NT2/D1 (cell line): ENCODE measurements at places on chromosomes 16 and 17.

DNA sequence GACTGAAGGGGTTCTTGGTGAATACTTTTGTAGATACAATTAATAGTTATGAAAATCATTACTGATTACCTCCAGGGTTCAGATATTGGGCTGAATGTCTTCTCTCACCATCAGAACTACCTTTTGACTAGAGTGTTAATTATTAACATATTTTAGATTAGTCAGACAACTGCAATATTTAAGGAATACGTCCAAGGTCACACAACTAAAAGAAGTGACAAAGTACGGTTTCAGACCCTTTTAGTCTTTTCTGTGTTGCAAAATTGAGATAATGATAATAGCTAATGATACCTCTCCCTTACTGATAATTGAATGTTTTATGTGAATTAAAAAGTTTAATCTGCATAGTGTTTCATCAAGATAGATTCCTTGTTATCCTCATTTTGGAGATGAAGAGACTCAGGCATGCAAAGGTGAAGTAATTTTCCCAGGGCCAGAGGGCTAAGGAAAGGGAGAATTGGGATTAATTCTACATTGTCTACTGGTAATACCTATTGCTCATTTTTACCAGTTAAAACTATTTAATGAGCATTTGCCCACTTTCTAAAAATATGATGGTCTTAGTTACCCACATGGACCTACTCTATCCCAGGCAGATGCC lies 107.3 kb downstream of the WWOX start:
- DNase-seq = no peak

DNA sequence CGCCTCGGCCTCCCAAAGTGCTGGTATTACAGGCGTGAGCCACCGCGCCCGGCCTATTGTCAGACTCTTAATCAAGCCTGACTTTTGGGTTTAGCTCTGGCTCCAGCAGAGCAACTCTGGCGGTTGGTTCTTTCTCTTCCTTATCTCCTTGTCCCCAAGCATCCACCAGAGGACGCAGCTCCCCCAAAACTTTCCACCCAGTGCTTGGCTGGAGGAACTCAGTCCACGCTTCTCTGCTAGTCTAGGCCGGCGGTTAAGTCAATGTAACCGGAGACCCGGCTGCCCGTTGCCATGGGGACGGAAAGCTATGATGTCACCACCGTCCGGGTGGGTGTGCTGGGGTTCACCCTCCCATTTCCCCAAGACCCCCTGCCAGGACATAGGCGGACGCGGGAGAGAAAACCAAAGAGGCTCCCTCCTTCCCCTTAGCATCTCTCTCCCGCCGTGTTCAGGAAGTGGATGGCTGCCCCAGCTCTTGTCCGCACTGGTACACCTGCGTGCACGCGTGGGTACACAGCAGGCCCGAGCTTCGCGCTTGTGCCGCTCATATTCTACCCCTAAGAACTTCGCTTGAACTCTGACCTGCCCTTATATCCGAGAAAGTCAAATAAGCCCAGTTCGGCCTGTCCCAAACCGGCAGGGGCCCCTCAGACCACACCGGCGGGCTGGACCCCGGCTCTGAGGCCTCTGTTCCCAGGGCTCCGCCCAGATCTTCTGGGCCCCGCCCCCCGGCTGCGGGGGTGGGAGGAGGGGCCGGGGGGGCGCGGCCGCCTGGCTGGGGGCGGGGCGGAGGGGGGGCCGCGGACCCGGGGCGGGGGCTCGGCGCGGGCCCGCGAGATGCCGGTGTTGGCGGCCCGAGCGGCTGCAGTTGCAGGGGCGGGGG lies at the start of gene RND2:
Gene RND2 (plus strand): TSS at position 825 of the 883 bp plus-strand sequence. CDS start 117 bp downstream, outside the sequence.
- DNase-seq = peak; percentile 90

DNA sequence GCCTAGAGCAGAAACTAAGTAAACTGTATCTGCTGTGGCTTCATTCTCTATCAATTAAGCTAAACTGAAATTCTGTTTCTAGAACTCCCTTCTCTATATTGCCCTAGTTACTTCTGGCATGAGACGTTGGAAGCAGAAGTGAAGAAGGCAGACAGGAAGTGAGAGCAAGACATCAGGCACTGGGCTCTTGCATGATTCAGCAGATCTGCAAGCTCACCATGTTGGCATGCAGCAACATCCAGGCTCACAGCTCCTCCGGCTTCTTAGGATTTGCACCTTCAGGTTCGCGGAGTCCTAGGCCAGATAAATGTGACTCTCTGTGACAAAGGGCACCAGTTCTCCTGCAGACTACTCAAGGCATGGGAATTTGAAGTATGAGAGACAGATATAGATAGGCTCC lies 148.3 kb downstream of the CDH8 start:
- DNase-seq = no peak

- DNase-seq = no peak
Observed at GRCh38 chr17:31078290-31078689, 16.5 kb upstream of the NF1 start.

GRCh38 chr16:3292604-3293003 lies 9.3 kb downstream of the ZNF263 start:
- DNase-seq = no peak

DNA sequence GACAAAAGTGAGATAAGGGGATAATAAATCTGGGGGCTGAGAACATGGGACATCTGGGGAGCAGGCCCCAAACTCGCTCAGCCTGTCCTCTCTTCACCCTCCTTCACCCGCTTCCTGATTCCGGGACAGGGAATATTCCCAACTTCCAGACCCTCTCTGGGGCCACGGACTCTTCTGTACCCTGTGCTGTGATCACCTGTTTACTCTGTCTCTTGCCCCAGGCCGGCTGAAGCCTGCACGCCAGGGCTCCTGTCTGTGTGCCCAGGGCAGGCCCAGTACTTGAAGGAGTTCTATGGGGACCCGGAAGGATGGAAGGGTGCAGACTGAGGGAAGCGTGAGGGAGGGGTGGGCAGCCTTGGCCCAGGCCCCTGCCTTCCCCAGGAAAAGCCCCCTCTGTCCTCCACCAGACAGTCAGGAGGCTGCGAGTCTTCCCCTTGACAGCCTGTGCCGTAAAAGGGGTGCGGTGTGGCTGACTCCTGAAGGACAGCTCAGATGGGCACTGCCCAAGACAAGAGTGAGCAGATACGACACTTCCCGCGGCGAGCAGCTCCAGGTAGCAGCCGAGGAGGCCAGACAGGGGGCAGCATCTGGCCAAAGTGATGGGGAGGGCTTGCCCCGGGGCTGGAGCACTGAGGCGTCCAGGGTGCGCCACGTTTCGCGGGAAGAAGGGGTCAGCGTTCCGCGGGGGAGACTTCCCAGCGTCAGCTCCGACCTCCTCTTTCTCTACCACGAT lies 1.0 kb upstream of the CCNF start:
- peak; percentile 33 for DNase-seq

DNA sequence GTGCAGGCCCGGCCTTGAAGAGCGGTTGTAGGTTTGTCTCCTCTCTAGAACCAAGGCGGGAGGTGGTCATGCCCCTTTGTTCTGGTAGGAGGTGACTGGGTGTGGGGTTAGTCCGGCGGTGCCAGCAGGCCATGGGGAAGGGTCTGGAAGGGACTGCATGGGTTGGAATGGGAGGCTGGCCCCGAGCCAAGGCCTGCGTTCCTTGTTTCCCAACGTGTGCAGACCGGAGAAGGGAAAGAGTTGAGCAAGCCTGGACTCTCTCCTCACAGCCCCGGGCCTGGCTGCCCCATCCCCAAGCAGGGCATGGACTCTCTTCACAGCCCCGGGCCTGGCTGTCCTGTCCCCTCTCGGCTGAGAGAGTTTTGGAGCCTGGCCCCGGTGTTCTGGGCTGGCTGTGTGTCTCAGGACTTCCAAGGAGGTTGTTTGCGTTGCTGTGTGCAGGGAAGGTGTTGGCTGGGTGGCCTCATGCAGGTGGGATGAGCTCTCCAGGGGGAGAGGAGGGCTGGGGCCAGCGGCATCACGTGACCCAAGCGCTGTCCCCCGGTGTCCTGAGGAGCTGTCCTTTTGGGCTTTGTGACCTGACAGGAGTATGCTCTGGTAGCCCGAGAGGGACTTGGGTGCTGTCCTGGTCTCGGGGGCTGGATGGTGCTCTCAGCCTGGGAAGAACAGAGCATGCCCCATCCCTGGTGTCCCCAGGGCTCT lies 2.6 kb downstream of the CACNA1H start:
- no peak for DNase-seq

DNA sequence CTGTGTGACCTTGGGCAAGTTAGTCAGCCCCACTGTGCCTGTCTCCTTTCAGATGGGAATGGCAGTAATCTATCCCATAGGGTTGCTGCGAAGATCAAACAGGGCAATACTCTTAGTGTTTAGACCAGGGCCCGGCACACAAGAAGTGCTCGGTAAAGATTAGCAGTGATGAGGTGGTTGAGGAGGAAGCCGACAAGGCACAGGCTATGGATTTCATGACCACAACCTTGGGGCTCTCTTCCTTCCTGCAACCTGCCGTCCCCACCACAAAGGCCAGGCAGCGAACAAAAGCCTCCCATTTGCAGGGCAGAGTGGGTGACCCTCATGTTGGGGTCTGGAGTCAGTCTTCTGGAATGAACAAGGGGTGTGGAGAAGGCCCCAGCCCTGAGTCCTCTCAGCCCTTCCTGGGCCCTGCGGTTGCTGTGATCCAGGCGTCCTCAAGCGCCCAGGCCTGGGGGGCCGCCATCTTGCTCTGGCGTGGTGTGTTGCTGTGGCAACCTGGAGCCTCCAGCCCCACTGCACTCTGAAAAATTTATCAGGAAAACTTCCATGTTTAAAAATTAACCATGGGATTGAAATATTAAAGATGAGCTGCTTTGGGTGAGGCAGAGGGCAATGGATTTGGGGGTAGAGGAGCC lies 9.8 kb downstream of the ADAM11 start:
- DNase-seq = no peak

DNA sequence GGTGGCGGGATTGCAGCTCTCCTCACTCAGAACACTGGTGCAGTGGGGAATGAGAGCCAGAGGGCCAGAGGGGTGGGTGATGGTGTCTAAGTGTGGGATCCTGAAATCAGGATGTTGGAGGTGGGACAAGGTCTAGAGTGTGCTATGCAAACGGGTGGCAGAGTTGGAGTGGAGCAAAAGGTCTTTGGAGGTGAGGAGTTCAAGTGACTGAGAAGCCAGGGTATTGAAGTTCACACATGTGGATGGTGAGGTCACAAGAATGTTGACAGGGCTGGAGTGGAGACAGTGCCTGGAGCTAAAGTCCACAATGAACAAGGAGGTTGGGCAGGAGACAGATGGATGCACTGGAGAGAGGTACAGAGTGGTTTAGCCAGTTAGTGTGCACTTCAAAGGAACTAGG lies 38.3 kb upstream of the MAP3K14 start:
- no peak for DNase-seq

GRCh38 chr17:867896-868489 lies 85.8 kb downstream of the MRM3 start:
- DNase-seq = no peak

GRCh38 chr16:72072514-72073342 lies 9.7 kb downstream of the HPR start:
- no peak for DNase-seq

DNA sequence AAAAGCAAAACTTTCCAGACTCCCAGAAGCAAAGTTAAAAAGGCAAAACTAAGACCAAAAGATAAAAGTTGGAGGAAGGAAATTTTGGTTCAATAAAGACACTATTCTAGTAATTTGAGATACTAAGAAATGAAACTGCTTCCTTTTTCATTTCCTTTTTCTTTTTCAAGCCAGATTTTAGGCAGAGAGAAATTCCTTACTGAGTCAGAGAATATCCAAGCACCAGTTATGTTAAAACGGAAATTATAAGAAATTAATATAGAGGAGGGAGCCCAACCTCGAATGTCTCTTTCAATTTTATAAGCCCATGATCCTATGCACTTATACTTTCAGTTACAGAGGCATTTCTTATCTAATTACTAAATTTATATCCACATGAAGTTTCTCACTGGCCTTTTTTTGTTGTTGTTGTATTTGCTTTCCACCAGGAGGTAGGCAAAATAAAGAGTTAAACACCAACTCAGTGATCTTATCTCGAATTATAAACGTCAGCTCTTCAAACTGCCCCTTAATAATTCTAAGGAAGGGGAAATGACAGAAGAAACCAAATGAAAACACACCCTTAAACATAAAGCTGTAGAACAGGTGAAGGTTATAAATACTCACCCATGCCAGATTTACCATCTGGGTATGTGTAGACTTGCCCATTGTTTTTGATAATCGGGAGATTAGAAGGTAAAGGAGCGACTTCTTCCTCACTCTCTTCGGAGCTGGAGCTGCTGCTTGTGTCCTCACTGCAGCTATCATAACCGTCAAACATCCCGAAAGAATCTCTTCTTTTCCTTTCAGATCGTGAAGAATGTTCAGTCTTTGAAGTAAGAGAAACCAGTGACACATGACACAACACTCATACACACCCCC lies 35.2 kb downstream of the MBTD1 start:
- no peak for DNase-seq

DNA sequence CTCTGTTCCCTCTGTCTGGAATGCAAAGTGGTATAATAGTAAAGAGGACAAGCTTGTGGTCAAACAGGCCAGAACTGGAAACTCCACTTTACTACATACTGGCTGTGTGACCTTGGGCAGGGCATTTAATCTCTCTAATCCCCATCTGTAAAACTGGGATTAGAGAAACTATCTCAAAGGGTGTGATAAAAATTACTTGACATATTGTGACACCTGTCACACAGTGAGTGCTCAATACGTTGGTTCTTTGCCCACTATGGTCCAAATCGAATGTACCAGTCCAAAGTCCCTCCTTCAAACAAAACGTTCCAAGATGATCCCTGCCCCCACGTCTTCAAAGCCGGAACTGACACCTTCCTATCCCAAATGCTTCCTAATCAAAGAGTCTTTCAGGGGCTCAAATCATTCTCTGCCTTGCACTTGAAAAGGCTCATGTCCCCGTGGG lies 734 bp downstream of the PGAP3 start:
- no peak for DNase-seq

DNA sequence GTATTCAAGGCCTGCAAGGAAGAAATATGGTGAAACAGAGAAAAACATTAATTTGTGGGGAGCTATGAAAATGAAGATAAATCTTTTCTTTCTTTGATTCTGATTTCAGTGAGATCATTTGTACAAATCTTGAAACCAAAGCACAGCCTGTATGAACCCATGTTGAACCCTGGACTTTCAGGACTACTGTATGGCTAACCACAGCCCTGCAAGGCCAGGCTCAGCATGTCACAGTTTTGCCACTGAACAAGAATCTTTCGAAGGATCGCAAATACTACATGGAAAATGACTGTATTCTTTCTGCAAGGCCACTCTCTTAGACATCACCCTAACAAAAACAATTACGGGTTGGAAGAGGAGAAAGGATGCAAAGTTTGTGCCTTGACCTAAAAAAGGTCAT lies 161.7 kb upstream of the MAF start:
- no peak for DNase-seq

DNA sequence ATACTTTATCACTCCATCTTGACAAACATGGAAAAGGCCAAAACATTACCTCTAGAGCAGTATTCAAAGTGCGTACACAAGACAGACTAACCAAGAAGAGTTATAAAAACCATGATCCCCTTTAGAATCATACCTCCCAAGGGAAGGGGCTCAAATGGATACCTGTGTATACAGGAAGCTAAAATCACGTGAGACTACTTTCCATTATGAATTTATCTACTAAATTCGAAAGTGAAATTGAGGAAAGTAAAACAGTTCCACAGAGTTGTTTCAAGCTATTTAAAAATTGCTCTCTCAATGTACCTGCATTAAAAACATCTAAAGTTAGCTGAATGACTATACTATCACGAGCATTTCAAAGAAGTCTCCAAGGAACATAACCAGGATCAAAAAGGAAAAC lies 32.7 kb downstream of the AP1G1 start:
- no peak for DNase-seq

- DNase-seq = no peak
Observed at GRCh38 chr17:50266384-50267073, 7.7 kb upstream of the TMEM92 start.

- DNase-seq = peak; percentile 38
Observed at GRCh38 chr16:14070877-14071575, at the start of gene MRTFB. MRTFB (plus strand) TSS chr16:14071319; CDS start chr16:14140607, 69,288 bp downstream.
